Retinal pigment epithelial cell (primary cell): ENCODE measurements at places on chromosomes 11 and 22.
A peak's percentile ranks its signal among the peaks of the same experiment; 100 is the strongest.

DNA sequence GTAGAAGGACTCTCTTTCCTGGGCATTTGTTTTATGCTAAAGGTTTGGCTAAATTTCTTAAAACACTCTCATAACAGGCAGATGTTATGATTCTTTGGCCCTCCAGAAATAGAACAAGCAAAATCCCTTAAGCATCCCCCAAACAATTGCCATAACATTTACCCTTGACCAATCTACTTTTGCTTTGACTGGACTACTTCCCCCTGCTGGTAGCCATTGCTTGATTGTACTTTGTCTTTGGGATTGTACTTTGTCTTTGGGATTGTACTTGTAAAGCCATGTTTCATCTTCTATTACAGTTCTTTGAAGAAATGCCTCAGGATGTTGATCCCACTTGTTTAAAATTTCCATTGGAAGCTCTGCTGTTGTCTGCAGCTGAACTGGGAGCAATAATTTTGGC, 53.3 kb upstream of the GLYAT start:
- DNase-seq: no peak

DNA sequence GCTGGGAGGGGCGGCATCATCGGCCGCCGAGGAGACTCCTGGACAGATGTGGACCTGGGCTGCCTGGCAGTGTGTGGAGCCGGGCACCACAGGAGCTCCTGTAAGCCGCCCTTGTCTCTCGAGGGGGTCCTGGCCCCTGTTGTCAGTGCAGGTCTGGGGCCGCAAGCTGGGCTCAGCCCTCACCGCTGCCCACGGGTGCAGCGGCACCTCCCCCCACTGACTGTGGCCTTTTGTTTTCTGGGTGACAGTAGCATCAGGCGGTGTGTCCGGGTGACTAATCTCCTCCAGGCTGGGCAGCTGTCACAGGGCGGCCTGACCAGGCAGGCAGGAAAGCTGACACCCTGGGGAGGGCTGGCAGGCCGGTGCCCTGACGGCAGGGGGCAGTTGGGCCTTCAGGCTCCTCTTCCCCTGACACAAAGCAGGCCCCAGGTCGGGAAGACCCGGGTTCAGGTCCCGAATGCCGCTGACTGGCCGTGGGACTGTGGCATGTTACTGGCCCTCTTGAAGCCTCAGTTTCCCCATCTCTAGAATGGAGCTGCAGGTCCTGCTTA, 16.3 kb downstream of the DGKZ start:
- DNase-seq: no peak

DNA sequence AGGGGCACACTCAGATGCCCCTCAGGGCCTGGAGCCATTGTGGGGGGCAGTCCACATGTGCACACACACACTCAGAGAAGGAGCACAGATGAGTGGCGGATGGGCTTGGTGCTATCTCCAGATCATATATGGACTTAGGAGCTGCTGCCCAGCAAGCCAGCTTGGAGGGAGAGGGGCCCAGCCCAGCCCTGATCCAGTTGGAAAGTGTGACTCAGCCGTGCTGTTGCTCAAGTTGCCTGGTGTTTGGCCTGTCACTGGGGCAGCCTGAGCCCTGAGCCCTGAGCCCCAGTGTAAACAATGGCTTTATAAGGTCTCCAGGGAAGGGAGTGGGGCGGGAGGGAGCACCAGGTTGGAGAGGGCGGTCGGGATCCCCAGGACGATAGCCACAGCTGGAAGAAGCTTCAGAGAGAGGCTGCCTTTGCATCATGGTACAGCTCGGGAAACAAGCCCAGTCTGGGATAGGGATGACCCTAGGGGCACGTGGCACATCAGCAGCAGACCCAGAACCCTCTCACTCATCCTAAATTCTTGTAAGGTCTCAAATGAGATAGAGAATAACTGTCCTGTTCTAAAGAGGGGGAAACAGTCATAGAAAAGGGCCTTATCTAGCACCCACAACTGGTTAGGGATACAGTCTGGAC, 4.8 kb downstream of the SELENOM start:
- peak; percentile 61 for DNase-seq

GRCh38 chr11:71332046-71332445, 79.7 kb upstream of the SHANK2 start:
- no peak for DNase-seq

GRCh38 chr11:61120099-61120705, 17.9 kb downstream of the CD5 start:
- no peak for DNase-seq

DNA sequence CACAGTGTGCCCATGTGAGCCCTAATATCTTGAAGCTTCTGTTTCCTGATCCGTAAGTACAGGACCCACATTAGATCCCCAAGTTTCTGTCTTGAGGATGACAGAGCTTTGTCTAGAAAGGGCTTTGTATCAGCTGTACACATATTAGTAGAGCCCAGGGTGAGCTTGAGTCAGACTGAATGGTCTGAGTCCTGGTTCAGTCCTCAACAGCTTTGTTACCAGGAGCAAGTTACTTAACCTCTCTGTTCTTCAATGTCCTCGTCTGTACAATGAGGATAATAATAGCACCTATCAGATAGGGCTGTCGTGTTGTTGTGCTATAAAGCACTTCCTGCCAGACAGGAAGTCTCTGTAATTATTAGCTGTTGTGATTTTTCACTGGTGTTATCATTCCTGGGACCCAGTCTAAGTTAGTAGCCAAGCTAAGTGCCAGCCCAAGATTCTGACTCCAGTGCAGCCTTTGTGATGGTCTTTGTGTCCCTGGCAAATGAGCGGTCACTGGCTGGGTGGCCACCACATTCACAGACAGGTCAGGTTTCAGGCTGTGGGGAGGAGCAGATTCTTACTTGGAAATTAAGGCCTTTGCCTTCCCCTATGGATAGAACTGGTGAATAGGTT, 6.8 kb downstream of the TOM1 start:
- no peak for DNase-seq
